HepG2 (cell line): ENCODE measurements at places on chromosomes 6 and 20. TPM values are rescaled to one million over a fixed set of nuclear protein-coding genes. Genes with fewer than 3 reads are reported as not detected.

DNA sequence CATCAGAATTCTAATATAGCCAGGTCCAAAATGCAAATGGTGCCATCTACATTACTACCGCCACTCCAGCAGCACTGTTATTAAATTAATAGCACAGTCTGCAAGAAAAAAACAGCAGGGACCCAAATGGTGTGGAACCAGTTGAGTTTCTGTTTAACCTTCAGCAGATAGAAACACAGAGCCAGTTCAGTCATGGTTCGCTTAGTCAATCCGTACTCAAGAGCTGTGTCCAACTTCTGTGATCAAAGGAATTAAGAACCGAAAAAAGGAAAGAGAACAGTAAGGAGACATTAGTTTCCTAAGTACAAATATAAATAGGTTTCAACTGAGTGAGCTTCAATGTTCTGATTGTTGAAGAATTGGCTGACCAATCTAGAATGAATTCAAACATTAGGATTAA lies 107.7 kb downstream of the TRDN start:
- H3K4me3 ChIP-seq: no peak overlapping the region
- no peaks in the 10 kb centered on the region for H3K27me3 ChIP-seq
- H3K27ac ChIP-seq: no peak overlapping the region
- no peaks in the 10 kb centered on the region for H3K4me1 ChIP-seq

GRCh38 chr6:74041420-74041819 lies 345.4 kb downstream of the CD109 start:
- no peaks in the 10 kb centered on the region for H3K36me3 ChIP-seq
- H3K4me3 ChIP-seq: no peak overlapping the region
- DNase-seq: no peak
- no peak overlapping the region for H3K27ac ChIP-seq

DNA sequence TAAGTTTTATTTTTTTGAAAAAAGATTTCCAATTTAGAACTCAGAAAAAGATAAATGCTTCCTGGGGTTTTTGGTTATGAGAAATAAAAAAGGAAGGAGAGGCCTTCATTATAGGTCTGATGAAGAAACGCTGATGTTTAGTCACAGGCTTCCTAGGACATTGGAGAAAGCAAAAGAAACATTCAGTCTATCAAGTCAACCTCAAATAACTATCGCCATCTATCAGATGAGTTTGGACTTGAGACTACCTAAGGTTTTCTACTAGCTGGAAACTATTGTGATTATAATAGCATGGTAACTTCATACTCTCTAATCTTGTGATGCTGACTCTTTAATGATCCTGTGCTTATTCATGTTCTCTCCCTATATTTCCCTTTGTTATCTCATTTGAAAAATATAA lies 171.3 kb downstream of the TPBG start:
- no peaks in the 10 kb centered on the region for H3K4me1 ChIP-seq
- H3K27me3 ChIP-seq: no peaks in the 10 kb centered on the region
- H3K36me3 ChIP-seq: no peaks in the 10 kb centered on the region
- no peak for DNase-seq

DNA sequence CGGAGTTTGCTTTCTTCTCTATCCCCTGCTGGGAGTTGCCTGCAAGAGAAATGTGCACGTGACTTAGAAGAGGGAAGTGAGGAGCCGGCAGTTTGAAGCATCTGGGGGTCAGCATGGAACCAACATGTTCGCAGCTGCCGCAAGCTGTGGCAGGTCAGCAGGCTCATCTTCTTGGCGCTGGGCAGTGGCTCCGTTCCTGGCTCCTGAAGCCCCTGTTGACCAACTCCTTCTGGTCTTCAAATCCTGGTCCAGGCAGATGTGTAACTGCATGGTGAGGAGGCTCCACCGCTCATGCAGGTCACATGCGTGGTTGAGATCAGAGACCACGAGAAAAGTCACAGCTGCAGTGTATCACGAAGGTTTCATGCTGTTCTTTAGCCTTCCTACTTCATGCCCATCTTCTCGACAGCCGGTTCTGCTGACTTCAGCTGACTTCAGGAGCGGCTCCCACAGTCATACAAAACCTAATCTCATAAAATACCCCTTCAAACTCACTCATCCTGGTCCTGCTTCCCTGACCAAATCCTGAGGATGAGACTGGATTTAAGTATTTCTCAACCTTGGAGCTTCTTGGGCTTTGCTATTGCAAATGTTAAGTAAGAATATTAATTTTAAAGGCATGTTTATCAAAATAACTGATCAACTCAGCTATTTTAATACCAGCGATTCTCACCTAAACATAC lies 44.9 kb upstream of the BCAS1 start:
- DNase-seq: no peak
- no peaks in the 10 kb centered on the region for H3K27me3 ChIP-seq
- H3K27ac ChIP-seq: peak overlapping the region; percentile 83
- no peak overlapping the region for H3K4me3 ChIP-seq

DNA sequence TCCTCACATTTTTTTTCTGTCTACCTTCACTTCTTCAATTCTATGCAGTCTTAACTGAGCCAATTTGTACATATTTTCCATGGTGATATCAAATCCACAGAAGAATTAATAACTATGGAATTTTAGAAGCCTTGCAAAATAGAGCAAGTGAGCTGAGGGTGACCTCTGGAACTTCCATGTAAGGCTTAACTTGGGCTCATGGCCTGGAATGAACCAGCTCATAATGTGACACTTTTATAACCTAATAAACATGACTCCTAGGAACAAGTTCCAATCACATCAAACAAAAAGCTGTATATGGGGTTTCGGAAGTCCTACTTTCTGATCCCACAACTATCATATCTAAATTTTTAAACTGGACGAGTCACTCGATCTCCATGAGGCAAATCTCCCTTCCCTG lies 232.4 kb downstream of the FOXA2 start:
- no peaks in the 10 kb centered on the region for H3K4me1 ChIP-seq
- H3K27me3 ChIP-seq: peaks cover 32% of the 10 kb centered on the region
- DNase-seq: no peak
- no peaks in the 10 kb centered on the region for H3K36me3 ChIP-seq
- H3K27ac ChIP-seq: no peak overlapping the region

DNA sequence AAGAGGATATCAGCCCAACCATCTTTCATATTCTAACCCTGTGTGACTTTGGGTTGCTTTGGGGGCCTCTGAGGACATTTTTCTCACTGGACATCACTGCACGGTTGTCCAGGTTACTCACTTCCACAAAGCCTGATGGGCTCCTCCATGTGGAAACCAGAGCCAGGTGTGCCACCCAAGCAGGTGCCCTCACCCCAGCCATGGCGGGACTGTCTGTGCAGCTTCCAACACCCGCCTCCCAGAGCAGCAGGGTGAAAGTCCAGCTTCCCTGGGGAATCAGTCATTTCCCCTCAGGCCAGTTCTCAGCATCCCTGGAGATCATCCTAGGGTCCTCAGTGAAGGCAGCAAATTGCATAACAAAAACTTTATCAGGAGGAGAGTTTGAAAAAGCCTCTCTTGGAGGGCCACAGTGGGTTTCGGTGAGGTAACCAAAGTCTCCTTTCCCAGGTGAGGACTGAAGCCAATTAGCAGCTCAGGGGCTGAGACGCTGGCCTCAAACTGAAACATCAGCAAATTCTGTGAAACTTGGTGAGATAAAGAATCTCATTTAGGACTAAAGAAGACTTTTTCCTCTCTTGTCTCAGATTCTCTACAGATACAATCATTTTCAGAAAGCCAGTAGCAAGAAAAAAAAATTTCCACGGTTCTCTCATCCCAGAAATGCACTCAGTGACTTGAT lies 289.6 kb upstream of the CDH4 start:
- H3K27me3 ChIP-seq: no peaks in the 10 kb centered on the region
- H3K4me3 ChIP-seq: no peak overlapping the region
- H3K4me1 ChIP-seq: no peaks in the 10 kb centered on the region
- DNase-seq: no peak
- H3K36me3 ChIP-seq: no peaks in the 10 kb centered on the region

DNA sequence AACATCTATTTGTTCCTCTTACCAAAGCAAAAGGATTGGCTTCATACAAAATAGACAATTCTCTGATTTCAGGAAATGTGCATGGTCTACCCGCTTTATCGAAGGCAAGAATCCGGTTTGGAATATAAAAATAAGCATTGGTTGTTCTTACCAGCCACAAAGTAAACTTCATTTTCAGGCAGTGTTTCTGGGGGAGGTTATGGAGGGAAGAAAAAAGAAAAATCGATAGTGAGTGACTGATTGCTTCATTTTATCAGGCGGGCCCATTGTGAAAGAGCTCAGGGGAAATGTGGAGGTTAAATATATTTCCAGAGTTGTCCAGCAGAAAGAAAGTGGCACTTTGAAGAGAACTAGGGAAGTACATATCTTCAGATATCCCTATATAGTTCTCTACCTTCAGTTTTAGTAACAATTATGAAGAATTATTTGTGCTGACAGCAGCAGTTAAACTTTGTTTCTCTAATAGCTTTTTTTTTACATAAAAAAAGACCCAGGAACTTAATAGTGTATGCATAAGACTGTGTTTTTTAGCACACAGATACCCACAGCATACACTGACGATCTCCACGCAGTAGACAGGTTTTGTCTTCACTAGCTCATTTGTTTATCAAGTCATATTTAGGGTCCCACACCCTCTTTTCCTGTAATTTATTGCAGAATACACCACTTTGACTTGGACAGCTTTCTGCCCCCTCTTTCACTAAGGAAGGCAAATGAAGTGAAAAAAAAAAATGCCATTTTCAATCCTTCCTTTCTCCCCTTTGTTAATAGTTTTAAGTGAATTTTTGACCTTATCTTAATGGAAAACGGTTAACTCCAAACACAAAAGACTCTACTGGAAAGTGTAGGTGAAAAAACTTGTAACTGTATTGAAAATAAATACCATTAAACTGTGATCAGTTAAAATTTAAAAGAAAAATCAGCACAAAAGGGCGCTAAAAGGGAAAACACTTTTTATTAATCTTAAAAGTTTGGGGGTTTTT lies 2.9 kb downstream of the POU3F2 start:
- peaks cover 74% of the 10 kb centered on the region for H3K27me3 ChIP-seq
- peak; percentile 16 for DNase-seq
- no peak overlapping the region for H3K27ac ChIP-seq
- peaks cover 25% of the 10 kb centered on the region; the same call in 1 of the 2 replicates for H3K4me1 ChIP-seq
- H3K4me3 ChIP-seq: no peak overlapping the region

GRCh38 chr6:10951675-10952282 lies 64.9 kb downstream of the SYCP2L start:
- H3K4me1 ChIP-seq: peaks cover 68% of the 10 kb centered on the region
- H3K4me3 ChIP-seq: peak overlapping the region; percentile 29; the same call in 1 of the 2 replicates
- H3K27me3 ChIP-seq: no peaks in the 10 kb centered on the region
- DNase-seq: peak; percentile 70
- peak overlapping the region; percentile 11 for H3K27ac ChIP-seq

THBD gene
- not detected in 2 replicates for total RNA-seq

CLPSL2 gene
- total RNA-seq: not detected in 2 replicates

PLCB1 gene
- 42.4 and 68.9 TPM in 2 replicates for total RNA-seq
